Subcutaneous adipose tissue (tissue), 4 donors: ENCODE measurements at places on chromosomes 2 and 18. TPM values are rescaled to one million over a fixed set of nuclear protein-coding genes. Genes with fewer than 3 reads are reported as not detected.

COL3A1 gene
- 629 TPM for total RNA-seq

CD8B2 gene
- not detected for total RNA-seq

KRCC1 gene
- 57.3 TPM for total RNA-seq

CRYGC gene
- total RNA-seq, result not detected

IRS1 gene
- total RNA-seq, result 29.6 TPM

GRHL1 gene
- total RNA-seq, result 7.2 TPM

MDH1B gene
- 1.1 TPM for total RNA-seq

CNGA3 gene
- total RNA-seq, result not detected

DNAJC5G gene
- total RNA-seq, result not detected

CYP26B1 gene
- 10.0 TPM for total RNA-seq

CYTIP gene
- total RNA-seq, result 11.4 TPM

LIMS3 gene
- 2.4 TPM for total RNA-seq

IL36A gene
- not detected for total RNA-seq

HOXD1 gene
- total RNA-seq, result 0.51 TPM

SP100 gene
- 138 TPM for total RNA-seq

FAM228A gene
- total RNA-seq, result 8.2 TPM

CIB4 gene
- total RNA-seq, result not detected

DDX1 gene
- 83.2 TPM for total RNA-seq

SLC11A1 gene
- 60.8 TPM for total RNA-seq

AGBL5 gene
- 11.3 TPM for total RNA-seq

UGT1A5 gene
- not detected for total RNA-seq

OTX1 gene
- not detected for total RNA-seq

KCNIP3 gene
- 28.0 TPM for total RNA-seq

LCT gene
- total RNA-seq, result not detected

SPEG gene
- 0.49 TPM for total RNA-seq

CLIP4 gene
- total RNA-seq, result 103 TPM

GALR1 gene
- 0.98 TPM for total RNA-seq

CPO gene
- total RNA-seq, result 1.2 TPM

RESP18 gene
- not detected for total RNA-seq

RTP5 gene
- not detected for total RNA-seq

MROH2A gene
- not detected for total RNA-seq

TMEM169 gene
- 0.68 TPM for total RNA-seq

SLC8A1 gene
- 32.5 TPM for total RNA-seq

COL4A3 gene
- 7.7 TPM for total RNA-seq

KRTCAP3 gene
- 0.66 TPM for total RNA-seq

ZNF804A gene
- 0.16 TPM for total RNA-seq

IL18RAP gene
- total RNA-seq, result 4.3 TPM

CCDC195 gene
- not detected for total RNA-seq

TRIM54 gene
- 0.66 TPM for total RNA-seq

RNASEH1 gene
- 26.4 TPM for total RNA-seq

MBD5 gene
- 33.6 TPM for total RNA-seq

TRABD2A gene
- total RNA-seq, result 3.6 TPM

CDK15 gene
- total RNA-seq, result 3.1 TPM

LOXHD1 gene
- 0.85 TPM for total RNA-seq

PDE1A gene
- total RNA-seq, result 9.2 TPM

C2orf42 gene
- 12.3 TPM for total RNA-seq

MYOM1 gene
- 3.7 TPM for total RNA-seq

GDF7 gene
- under 0.01 TPM for total RNA-seq

DPP4 gene
- total RNA-seq, result 11.5 TPM

GAREM2 gene
- 0.75 TPM for total RNA-seq

TLX2 gene
- not detected for total RNA-seq
